ENCODE measurements at places on chromosomes 16 and 17.

- no peak for DNase-seq
These were observed 879.7 kb upstream of the EEF2KMT start for GRCh38 chr16:5977329-5977728.

DNA sequence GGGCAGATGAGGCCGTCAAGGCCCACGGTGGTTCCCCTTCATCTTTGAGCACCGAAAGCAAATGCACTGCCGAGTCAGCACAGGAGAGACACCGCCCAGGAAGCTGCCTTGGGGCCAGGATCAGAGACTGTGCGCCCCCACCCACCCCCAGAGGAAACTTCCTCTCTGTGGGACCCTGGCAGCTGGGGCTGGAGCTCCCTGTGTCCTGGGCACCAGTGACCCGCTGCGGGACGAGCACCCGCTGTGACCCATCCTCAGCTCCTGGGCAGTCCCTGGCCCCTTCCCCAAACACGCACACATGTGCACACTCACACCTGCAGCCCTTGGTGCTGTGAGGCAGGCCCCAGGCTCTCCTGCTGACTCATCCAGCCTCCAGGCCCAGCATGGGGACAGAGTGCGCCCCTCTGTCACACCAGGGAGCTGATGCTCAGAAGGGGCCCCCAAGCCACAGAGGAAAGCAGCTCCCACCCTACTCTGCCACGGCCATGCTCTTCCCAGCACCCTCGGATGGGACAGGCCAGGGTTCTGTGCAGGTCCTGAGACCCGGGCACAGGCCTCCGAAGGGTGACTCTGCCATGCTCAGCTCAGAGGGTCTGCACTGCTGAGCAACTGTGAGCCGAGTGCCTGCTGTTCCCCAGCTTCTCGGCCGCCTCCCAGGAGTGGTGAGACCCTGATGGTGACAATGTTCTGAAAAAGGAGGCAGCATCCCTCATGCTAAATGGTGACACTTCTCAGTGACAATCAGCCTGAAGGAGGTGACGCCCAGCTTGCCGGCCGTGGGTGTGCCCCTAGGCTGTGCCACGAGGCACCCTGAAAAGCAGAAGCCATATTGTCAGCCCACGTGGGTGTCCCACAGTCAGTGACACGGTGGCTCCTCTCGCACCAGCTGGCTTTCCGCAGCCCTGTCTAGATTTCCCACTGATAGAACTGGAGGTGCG is 3.6 kb downstream of the PIEZO1 start:
- no peak for DNase-seq

GRCh38 chr17:68600931-68601564 is at the start of gene FAM20A:
Gene FAM20A, minus strand, starts transcription at chr17:68601367. Its CDS starts 701 bp downstream, at chr17:68600666.
- DNase-seq, result no peak

GRCh38 chr17:19787733-19788357 is 39.7 kb upstream of the ALDH3A1 start:
- no peak for DNase-seq

- DNase-seq, result no peak
These were observed 98.4 kb downstream of the XYLT1 start for GRCh38 chr16:17372386-17372785.

DNA sequence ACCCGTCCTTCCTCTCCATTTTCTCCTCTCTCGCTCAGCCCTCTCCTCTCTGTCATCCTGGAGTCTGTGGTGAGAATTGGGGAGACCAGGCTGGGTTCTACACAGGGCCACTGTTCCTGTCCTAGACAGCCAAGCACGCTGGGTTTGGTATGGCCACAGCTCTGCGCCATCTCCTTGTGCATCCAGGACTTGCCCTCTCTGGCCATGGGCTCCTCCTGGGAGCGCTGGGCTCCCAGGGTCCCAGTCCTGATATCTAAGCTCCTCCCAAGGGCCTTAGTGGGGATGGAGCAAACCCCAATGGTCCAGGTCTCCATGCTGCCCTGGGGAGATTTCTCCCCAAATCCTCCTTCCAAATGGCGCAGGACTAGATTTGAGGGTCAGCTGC is 27.2 kb upstream of the ITGA3 start:
- no peak for DNase-seq

GRCh38 chr17:37488009-37488604 is 1.6 kb upstream of the DUSP14 start:
- DNase-seq, result peak; percentile 87

GRCh38 chr17:60601447-60602384 is 1.7 kb downstream of the PPM1D start:
- peak; percentile 32 for DNase-seq

- DNase-seq, result no peak
These were observed 133.5 kb downstream of the CMIP start for GRCh38 chr16:81578076-81578475.

DNA sequence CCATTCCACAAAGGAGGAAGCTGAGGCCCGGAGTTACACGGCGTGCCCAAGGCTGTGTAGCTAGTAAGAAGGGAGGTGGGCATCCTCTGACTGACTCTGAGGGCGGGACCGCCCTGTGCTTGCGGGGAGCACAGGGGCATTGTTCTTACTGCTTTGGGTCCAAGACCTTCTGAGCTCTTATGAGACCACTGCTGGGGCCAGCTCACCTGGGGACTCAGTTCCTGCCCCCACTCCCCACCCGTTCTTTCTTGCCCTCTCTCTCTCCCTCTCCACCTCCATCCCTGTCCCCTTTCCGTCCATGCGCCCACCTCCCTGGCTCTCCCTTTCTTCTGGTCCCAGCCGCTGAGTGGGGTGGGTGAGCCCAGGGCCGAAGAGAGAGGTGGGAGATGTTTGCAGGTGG is 19.6 kb downstream of the CCR7 start:
- DNase-seq, result no peak

DNA sequence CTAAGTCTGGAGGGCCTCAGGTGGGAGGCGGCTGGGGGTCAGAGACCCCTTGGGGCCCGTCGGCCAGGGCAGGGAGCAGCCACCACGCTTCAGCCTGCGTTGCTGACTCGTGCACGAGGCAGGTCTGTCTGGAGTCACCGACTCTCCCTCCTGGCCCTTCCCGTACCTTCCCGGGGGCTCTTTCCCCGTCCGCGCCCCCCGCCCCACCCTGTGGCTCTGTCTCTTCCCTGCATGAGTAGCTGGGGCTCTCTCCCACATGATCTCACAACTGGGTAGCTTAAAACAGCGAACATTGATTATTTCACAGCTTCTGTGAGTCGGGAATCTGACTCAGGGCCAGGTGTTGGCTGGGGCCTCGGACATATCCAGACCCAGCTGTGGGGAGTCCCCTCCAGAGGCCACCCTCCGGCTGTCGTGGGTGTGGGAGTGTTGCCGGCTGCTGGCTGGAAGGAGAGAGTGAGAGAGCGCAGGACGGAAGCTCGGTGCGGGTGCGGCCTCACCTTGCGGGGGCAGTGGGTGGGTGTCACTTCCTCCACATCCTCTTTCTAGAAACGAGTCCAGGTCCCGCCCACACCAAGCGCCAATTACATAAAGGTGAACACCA is 17.3 kb downstream of the BAHCC1 start:
- no peak for DNase-seq

DNA sequence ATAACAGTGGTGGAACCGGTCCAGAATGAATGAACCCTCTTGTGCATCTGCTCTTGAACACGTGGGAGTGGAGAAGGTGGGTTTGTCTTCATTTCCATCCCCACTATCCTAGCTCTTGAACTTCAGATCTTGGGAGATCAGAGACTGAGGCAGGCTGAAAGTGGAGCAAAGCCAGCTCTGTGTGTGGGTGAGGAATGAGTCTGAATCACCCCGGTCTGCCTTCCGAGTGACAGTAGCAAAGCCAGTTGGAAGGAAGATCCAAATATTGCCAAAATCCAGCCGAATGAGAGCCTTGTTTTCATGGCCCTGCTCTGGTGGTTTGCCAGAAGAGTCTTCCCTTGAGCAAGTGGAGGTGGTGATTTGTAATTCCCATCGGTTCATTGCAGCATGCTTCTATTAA is 29.0 kb upstream of the ASIC2 start:
- DNase-seq, result no peak
